KG1 (cell line): ENCODE measurements at places on chromosomes 1 and 21.

- no peak for DNase-seq
Measured at GRCh38 chr1:32273391-32274208, 18.3 kb upstream of the HDAC1 start.

GRCh38 chr1:87840767-87841166 lies 512.1 kb downstream of the LMO4 start:
- DNase-seq, result peak; percentile 25

DNA sequence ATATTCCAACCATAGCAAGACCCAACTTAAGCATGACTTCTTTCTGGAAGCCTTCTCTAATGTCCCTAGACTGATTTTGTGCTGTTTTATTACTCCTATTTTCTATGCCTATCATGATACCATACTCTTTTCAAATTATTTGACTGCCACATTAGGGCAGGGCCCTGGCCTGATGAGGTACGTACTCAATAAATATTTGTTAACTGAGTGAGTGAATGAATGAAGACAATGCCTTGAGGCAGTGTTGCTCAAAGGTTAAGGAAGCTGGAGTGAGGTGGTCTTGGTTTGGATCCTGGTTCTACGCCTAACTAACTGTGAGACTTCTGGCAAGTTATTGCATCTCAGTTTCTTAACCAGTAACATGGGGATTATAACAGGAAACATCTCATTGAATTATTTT lies 38.3 kb upstream of the BACH1 start:
- no peak for DNase-seq

DNA sequence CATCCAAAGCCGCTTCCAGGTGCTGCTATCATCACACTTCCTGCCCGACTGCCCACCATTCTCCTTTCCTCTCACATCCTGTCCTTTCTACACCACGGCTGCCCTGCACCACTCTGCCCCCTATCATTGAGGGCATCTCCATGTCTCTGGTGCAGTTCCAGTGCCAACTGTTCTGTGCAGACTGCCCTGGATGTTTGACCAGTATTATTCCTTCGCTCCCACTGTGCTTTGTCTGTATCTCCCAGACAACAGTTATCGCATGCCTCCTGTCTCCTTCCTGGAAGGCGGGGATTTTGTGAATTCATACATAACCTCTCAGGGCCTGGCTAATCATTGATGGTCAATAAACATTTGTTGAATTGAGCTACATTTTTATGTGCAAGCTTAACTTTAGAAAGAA lies 63.6 kb upstream of the GNG12 start:
- DNase-seq, result no peak

DNA sequence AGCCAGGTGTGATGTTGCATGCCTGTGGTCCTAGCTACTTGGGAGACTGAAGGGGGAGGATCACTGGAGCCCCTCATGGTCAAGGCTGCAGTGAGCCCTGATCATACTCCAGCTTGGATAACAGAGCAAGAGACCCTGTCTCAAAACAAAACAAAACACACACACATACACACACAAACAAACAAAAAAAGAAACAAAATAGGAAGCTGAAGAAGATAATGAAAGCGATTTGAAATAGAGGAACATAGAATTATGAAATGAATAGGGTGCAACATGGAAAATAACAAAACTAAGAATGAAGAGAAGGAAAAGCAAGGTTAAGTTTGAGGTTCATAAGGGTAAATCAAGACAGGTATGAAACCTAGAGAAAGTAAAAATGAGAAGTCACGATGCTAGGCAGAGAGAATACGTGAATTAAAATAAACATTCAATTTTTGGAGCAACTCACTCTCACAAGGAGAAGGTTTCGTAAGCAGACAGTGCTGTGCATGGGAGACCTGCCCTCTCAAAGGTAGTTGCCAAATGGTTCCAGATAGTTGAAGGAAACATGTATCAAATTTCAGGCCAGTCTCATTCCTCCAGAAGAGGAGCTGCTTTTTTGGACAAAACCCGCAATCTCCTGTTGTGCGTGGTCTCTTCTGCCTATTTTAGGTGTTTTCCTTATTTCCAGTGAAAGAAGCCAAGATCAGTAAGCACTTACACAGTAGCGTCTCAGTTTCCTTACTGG lies 3.3 kb downstream of the CD46 start:
- DNase-seq, result no peak

GRCh38 chr1:45998020-45998617 lies 134.3 kb downstream of the PIK3R3 start:
- no peak for DNase-seq

- DNase-seq, result no peak
Measured at GRCh38 chr1:185325413-185325812, 8.4 kb upstream of the IVNS1ABP start.

DNA sequence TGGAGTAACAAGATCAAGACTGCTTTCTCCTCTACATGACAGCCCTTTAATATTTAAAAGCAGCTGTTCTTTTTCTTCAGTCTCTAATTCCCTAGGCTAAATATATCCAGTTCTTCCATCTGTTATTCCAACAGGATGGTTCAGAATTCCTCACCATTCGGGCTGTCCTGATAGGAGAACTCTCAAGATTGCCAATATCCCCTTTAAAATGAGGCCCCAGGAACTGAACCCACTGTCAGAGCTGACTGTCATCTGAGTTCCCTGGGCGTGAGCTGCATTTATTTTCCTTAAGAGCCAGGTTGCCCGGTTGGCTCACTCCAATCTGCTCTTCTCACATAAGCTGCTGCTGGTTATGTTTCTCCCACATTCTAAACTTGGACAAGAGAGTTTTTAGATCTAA lies 177.6 kb downstream of the MIS18A start:
- DNase-seq, result no peak
